NCI-H1930 (cell line): ENCODE measurements at places on chromosomes 6 and 20.
A peak's percentile ranks its signal among the peaks of the same experiment; 100 is the strongest.

DNA sequence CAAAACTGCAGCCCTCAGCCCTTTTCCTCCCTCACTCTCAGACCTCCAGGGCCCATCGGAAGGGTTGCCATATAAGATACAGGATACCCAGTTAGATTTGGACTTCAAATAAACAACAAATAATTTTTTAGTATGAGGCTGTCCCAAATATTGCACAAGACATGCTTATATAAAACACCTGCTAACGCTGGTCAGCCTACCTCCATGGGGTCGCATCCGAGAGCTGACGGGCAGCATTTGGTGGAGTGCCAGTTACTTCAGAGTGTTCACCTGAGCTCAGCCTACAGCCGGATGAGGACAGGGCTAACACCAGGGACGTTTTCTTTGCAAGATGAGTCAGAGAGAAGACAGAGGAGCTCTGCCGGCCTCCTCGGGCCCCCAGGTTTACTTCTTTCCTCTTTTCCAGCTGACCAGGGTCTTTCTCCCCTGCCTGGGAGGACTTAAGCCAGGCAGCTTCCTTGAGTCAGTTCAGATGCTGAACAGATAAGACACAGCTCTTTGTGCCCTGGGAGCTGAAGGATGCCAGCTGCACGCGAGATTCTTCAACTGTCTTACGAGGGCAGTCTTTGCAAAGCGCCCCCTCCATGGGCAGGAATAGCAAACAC is 141.2 kb upstream of the KCNG1 start:
- DNase-seq = no peak

DNA sequence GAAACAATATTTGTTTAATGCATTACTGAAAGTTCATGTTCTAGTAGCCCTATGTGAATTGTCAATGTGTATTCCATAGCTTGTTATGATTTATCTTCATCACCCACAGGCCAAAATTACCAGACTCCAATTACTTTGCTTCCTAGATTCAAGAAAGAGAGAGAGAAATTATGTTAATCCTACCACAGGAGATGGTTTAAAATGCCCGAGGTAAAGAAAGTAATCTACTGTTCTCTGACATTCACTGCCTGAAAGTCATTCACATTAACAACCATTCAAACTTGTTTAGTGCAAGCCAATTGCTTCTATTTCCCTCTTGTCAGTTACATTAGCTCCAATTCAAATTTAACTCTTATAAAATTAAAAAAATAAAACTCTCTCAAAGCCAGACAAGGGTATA is 260.4 kb upstream of the THEMIS start:
- DNase-seq = no peak

DNA sequence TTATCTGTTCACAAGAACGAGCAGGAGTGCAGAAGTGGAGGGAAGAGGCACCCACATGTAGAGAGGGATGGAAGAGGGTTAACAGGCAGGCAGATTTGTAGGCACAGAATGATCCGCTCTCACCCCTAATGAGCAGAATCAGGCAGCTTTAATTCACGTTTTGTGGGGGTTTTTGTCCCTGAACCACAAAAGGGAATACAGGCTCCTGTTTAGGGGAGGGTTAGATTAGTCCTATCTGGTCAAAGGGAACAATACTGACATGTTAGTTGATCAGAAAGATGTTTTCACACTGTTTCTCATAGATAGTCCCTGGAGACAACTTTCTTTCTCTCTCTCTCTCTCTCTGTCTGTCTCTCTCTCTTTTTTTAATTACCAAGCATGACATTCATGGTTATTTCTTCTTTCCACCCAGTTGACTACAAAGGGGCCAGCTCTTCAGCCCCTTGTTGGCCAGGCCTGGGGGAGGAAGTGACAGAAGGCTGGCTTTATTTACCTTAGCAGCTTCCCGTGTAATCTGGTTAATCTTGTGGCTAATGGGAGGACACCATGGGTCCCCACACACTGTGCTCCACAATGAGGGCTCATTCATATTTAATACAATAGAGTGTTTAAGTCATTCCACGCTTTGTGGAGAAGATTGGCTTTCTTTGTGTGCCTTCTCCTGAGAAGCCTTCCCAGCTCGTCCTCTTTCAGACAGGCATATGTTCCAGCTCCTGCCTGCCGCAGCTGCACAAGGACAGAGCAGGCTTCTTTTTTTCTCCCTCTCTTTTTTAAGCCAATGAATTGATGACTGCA is 958.8 kb downstream of the TFAP2A start:
- DNase-seq = peak; percentile 95

DNA sequence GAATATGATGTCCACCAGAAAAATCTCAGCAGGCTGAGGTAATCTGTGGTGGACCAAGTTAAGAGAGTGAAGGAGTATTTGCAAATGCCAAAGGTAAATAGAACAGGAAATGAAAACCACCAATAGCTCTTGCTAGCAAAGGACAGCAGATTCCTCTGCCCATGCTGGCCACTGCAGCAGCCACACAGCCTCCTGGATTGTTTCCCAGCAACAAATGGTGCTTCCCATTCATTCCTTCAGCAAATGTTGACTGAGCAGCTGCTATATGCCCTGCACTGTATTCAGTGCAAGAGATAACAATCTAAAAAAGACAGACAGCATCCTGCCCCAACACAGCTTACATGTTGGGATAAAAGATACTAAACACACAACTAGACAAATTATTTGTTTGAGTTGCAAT is 11.0 kb downstream of the ROS1 start:
- no peak for DNase-seq

GRCh38 chr6:47059216-47059885 is 17.2 kb upstream of the ADGRF1 start:
- no peak for DNase-seq

GRCh38 chr6:140816681-140817080 is 1316.0 kb upstream of the GJE1 start:
- no peak for DNase-seq

DNA sequence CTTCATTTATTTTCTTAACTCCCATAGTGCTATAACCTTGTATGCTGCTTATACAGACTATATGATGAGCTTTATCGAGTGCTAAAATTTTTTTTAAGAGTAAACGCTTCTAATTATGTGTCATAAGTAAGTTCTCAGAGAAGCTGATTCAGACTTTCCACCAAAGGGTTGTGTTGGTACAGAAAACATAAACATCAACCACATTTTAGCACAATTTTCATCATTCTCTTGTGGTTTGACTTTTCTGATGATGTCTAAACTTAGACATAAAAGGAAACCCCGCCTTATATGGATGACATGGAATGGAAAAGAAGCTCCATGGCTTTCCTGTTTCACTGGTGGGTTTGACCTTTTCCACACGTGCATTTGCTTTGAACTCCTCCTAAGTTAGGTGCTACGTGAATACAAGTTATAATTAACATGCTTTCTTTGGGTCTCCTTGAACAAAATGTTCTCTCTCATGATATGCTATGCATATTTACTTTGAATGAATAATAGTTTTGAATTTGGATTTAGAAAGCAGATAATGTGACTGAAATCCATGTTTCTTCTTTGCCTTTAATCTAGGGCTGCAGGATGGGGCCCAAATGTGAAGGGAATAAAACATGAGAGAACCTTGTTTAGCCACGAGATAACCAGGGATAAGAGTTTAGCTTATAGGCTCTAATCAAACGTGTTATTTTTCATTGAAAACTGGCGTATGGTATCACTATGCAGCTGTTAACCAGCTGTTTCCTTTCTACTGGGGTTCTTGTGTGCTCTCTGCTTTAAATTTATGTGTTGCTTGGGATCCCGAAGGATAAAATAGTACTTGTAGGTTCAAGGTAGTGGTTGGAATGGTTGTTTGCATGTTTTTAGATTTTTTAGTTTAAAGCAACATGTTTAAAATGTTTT is 127.1 kb upstream of the AHI1 start:
- no peak for DNase-seq

DNA sequence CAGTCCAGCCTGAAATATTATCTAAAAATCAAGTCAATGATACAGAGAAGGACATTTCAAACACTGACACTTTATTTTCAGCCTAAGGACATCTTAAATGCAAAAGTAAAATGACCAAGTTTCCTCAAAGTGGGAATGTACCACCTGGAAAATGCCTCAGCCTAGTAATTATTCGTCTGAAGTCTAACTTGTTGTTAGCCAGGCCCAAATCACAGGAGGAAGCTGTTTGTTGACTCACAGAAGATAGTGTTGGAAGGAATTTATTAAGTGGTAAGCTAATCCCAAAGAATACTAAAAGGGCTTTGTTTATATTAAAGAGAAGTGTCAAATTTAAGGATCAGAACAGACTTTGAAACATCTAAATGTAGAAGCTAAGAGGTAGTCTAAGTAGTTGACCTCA is 2.5 kb downstream of the PDE7B start:
- DNase-seq = no peak

GRCh38 chr6:138422861-138423260 is 18.8 kb downstream of the HEBP2 start:
- no peak for DNase-seq

DNA sequence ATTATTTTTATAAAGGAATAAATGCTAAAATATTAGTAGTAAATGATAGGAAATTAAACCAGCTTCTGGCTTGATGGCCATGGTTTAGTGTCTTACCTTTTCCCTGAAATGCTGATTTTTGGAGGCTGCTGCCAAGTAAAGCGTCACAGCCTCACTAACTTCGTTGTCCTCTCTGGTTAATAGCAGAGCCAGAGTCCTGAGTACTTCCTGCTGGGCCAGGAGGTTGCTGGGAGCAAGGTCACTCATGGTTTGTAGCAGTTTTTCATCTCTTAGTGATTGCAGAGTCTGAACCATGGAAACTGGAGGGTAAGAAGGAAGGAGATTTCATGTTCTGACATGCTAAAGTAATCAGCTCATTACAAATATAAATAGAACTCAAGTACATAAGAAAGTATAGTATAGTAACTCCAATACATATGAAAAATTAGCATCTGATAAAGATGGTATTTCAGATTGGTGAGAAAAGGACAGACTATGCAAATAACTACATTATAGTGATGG is 26.5 kb upstream of the ARMH2 start:
- DNase-seq = no peak

- DNase-seq = no peak
Observed at GRCh38 chr6:131061041-131061750, 1.8 kb downstream of the EPB41L2 start.

- no peak for DNase-seq
Observed at GRCh38 chr20:35243986-35244385, 17.5 kb downstream of the MMP24 start.

GRCh38 chr6:24451581-24452388 is 37.6 kb downstream of the GPLD1 start:
- DNase-seq = no peak

DNA sequence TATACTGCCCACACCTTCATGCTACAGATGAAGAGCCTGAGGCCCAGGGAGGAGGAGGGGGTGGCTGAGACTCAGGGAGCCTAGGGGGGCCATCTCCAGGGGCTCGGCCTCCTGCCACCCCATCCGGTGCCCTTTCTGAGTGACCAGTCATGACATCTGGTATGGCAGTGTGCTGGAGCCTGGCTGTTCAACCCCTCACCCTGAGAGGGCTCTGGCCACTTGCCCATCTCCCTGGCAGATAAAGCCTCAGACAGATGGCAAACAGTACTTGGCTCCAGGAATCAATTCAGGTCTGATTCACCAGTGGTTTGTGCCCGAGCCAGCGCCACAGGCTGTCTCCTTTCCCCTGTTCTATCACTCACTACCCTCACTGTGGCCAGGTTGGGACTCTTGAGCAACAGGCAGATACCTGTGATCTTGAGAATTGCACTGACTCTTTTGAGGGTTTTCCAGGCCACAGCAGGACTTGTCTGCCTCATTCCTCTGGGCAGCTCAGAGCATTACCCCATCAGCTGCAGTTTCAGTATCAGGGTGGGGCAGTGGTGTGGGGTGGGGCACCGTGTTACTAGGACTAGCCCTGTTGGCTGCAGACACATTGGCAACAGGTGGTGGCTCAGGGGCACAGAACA is 22.8 kb downstream of the SRSF3 start:
- no peak for DNase-seq

DNA sequence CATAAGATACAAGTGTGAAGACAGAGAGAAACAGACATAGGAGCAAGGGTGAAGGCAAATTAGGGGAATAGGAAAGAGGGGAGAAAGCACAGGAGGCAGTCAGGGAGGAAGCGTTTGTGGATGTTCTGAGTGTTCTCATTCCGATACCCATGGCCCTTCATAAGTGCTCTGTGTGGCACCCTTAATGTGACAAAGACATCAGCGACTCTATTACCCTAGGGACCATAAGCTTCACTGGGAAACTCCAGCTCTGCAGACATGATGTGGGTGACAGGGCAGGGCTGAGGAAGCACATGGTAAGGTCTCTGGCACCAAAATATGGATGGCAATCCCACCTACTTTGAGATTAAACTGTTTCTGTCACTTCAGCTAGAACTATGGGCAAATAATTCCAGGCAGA is 33.0 kb downstream of the F13A1 start:
- DNase-seq = no peak

GRCh38 chr20:19934792-19935491 is 82.2 kb upstream of the NAA20 start:
- no peak for DNase-seq

- DNase-seq = peak; percentile 45
Observed at GRCh38 chr20:63495741-63496595, 2.9 kb downstream of the EEF1A2 start.
